ENCODE measurements at places on chromosomes 6 and 20.

DNA sequence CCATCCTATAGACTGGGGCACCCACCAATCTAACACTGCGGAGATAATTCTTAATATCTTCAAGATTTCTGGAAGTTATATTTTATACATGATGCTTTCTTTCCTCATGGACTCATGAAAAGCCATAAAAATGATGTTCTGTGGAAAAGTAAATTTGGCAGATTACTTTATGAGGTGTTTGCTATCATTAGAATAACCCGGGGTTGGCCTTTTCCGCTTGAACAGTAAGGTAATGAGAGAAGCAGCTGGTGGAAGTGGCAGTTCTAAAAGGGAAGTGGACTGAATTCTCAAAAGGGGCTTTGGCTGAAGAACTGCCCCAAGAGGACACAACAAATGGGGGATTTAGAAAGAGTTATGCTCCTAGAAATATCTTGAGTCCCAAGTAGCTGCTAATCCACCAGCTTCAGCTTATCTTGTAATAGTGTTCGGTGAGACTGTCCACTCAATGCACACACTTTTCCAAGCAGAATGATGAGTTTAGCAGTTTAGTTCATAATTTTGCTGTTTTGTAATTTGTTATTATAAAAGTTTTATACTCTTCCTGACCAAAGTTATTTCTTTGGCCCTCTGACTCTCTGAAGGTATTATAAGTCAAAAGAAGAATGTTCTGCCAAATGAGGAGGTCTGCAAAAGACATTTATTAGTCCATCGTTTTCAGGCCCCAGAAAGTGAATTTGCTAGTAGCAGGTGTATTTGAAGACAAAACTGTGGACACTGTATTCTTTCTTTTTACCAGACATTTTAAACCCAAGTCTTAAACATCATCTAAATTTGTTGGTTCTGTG lies 2.9 kb downstream of the ISM1 start:
- DNase-seq: no peak

DNA sequence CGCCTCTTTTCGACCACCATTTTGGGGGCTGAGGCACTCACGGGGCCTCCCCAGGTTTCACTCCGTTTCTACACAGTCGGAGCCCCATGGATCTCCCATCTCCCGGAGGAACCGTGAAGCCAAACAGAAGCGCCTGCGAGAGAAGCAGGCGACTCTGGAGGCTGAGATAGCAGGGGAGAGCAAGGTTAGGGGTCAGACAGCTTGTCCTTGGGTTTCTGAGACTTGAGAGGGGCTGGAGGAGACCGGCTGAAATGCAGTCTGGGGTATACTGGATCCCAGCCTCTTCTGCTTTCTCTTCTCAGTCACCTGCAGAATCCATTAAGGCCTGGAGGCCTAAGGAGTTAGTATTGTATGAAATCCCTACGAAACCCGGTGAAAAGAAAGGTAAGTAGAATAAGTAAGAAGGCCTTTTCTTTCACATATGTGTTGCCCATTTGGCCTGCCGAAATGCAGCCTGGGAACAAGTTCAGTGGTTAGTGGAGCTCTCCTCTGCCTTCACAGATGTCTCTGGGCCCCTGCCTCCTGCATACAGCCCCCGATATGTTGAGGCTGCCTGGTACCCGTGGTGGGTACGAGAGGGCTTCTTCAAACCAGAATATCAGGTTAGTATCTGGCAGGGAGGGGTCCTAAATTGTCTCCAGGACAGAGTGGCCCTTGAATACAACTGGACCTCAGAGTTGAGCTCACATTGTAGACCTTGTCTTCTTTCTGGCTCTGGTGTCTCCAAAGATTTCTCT lies 984 bp downstream of the VARS2 start:
- no peak for DNase-seq

DNA sequence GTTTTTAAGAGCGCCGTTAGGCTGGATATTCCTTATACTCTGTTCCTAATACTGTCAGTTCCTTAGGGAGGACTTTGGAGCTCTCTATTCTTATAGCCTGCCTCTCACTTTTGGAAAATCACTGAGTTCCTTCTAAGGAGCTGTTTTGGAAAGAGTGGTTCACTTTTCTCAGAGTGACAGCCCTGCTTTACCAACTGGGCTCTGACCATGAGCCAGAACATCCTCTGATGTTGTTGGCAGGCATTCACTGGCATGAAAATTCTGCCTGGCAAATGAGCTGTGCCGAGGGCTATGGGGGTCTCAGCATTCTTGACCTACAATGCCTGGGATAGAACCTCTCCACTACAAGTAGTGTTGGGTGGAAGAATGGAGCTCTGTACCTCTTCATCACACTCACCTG lies 14.9 kb upstream of the SEMG1 start:
- DNase-seq: no peak

DNA sequence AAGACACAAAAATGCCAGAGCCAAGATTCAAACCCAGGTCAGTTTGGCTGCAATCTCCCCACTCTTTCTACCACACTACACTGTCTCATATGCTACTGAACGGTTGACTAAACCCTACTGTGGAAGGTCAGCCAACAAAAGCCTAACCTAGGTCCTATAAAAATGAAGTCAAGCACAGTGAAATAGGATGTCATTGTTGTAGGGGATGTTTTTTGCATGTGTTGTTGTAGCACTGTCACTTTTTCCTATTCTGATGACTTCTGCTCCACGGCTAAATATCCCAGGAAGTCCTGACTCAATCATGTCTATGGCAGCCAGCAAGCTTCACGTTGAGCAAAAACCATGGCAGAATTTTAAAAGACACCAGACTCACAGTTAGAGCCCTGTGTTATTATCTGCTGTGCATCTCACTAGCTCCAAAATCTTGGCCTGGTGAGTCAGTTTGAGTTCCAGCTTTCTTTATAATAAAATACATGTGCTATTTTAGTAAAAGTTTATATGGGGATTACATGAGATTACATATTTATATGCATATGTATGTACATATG lies 322.1 kb upstream of the NT5E start:
- no peak for DNase-seq

- no peak for DNase-seq
Observed at GRCh38 chr6:21325201-21325856, 268.2 kb upstream of the SOX4 start.

GRCh38 chr6:36499918-36500317 lies 47.4 kb downstream of the STK38 start:
- no peak for DNase-seq

DNA sequence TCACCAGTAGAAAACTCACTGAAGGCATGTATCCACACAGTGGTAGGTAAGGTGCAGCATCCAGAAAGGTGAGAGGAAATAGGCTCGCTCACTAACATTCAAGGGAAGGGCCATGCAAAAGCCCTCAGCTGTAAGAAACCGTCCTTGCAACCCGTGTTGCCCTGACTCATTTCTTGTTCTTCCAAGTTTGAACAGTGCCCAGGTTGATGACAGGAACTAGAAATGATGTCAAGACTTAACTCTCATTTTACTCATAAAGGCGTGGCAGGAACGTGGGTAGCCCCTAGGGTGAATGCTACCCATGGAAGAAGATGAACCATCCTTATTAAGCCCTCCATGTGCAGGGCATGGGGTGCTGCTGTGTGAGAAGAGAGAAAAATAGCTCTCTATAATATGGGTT lies 187.6 kb downstream of the CD83 start:
- no peak for DNase-seq

DNA sequence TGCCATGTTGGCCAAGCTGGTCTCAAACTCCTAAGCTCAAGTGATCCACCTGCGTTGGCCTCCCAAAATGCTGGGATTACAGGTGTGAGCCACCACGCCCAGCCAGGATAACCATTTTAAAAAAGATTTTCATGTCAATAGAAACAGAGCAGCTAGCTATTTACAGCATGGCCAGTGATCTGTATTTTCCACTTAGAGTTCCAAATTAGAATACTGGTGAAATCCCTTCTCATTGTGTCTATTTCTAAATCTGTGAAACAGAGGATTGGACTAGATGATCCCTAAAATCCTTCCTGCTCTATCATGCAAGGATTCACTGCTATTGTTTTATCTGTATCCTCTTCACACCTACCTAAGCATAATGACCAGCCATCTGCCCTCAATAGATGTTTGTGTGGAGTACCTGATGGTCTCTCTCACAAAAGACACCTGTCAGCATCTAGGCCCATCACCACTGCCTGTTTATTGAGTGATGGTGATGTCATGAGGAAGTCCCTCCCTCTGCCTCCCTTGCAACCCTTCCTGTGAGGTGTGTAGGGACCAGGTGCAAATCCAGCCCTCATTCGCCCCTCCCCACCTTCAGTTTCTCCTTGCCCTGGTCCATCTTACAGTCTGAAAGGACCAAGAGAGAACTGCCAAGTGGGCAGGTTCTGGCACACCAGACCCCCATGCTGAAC lies 26.5 kb upstream of the SMIM29 start:
- DNase-seq: no peak

DNA sequence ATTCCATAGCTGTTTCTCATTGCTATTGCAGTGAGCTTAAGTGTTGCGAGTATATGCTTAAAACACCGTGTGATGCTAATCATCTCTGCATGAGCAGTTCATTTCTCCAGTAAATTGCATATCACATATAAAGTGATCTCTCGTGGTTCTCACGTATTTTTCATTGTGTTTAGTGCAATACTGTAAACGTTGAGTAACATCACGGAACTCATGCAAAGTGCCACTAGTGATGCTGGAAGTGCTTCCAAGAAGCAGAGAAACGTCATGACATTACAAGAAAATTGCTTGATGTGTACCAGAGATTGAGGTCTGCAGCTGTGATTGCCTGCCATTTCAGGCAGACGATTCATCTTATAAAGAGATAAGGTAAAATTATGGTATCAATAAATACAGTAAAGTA lies 830.4 kb downstream of the GRIK2 start:
- DNase-seq: no peak

GRCh38 chr6:24147511-24148153 lies 21.6 kb downstream of the NRSN1 start:
- DNase-seq: no peak

- no peak for DNase-seq
Observed at GRCh38 chr6:42224222-42225028, 6.8 kb upstream of the MRPS10 start.

DNA sequence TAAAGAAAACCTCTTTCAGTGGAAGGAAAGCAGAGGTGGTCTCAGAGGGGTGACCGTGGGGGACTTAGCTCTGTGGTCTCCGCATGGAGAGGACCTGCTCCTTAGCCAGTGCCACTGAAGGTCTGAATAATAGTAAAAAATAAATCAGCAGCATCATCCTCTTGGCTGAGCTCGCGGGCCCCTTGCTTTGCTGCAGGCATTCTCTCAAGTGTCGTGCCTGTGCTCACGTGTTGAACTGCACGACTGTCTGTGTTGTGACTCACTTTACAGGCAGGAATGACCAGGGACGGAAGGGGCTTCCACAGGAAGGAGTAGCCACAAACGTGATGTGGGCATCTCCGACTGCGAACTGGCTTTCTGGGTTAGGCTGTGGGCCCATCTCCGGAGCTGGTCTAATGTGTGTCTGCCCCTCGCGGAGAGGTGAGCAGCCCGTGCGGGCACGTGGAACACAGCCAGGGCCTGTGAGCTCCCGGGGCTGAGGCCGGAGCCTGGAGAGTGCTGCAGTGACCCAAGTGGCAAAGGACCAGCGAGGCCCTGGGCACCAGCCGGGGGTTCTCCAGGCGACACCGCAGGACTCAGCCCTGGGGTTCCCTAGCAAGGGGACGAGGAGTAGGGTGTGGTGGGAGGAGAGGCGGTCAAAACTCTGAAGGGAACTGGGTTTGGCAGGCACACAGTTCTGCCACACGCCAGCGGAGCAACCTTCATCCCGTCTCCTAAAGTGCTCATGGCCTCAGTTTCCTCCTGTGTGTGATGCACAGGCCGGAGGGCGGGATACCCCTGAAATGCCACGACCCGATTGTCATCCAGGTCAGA lies 89.2 kb downstream of the RAMACL start:
- DNase-seq: no peak

- peak; percentile 75 for DNase-seq
Observed at GRCh38 chr20:59525500-59526241, 78.7 kb upstream of the PHACTR3 start.

DNA sequence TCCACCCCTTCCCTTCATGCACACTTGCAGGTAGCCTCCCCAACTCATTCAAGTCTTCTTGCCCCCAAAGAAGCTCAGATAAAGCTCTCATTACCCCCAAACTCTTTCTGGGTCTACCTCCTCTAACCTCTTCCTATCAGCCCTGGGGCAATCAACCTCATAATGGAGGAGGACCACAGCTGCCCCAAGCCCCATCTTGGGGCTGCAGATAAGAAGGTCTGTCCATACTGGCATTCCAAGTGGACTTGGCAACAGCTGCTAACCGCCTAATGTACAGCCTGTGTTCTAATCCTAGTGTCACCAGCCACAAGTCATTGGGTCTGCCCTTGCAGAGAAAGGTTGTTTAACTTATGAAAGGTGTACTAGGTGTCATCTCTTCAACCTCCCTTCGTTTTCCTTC lies 107.4 kb upstream of the ADGRF1 start:
- DNase-seq: no peak

DNA sequence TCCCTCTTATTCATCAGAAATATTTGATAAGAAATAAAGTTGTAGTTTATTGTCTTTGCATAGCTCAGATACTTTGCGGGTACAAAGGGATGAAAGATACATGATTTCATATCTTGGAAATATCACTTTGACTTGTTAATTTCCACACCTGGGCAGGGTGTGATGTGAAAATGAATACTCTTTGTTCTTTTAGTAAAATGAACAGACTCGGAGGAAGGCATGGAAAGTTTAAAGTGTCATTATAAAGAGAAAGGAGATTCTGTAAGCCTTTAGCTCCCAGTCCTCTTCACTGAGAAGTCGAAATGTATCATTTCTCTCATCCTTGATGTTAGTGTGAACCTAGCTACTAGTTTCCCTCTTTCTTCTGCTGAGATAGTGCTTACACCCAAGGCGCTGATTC lies 36.7 kb upstream of the AKIRIN2 start:
- DNase-seq: no peak

- DNase-seq: no peak
Observed at GRCh38 chr20:5821627-5822215, 71.5 kb downstream of the SHLD1 start.

DNA sequence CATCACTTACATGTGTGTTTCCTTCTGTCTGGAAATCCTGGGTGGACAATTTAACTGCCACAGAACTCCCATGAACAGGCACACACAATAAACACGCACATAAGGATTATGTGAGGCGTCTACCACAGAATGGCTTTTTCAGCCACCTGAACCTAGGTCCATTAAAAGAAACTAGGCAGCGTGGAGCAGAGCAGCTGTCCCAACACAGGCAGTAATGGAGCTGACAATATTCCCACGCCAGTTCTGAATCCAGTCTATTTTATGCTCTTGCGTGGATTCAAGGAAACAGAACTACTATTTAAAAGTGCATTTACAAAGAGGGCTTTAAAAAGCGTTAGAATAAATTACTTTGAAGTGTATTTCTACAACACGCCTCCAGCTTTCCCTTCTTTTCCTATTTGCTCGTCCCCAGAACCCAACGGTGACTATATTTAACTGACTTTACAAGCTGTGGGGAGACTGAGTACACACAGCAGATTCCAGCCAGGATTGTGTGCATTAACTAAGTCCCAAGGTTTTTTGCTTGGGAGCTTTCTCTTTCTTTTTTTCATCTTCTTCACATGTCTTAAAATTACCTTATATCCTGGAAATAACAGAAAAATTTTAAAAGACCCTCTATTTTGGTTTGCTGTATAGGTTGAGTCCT lies 95.9 kb downstream of the GMDS start:
- DNase-seq: no peak

GRCh38 chr20:41174373-41174772 lies 37.0 kb downstream of the PLCG1 start:
- peak; percentile 52 for DNase-seq
